ENCODE measurements at places on chromosomes 5 and 9.

- DNase-seq: no peak
These were observed 56.9 kb downstream of the GPR107 start for GRCh38 chr9:130110596-130111021.

- DNase-seq: no peak
These were observed 27.0 kb upstream of the TMOD1 start for GRCh38 chr9:97474372-97474925.

DNA sequence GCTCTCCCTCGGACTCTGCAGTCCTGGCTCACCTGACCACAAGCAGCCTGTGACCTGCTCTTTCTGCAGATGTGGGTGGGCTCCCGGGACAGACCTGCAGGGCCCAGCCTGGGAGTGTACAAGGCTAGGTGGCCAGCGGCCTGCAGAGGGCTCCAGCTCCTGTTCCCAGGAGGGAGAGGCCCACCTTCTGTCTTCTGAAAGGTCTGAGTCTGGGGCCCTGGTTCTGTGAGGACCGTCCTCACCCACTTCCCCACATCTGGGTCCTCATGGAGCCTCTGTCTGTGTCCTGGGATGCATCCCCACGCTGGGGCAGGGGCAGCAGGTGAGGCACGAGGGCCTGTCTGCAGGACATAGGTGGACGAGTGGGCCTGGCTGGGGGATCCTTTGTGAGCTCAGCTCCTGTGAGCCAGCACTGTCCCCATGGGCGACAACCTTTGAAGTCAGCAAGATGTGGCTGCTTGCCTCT lies 43.7 kb downstream of the PHF2 start:
- peak; percentile 57 for DNase-seq

GRCh38 chr9:5188060-5188984 lies 2.9 kb upstream of the INSL6 start:
- no peak for DNase-seq

DNA sequence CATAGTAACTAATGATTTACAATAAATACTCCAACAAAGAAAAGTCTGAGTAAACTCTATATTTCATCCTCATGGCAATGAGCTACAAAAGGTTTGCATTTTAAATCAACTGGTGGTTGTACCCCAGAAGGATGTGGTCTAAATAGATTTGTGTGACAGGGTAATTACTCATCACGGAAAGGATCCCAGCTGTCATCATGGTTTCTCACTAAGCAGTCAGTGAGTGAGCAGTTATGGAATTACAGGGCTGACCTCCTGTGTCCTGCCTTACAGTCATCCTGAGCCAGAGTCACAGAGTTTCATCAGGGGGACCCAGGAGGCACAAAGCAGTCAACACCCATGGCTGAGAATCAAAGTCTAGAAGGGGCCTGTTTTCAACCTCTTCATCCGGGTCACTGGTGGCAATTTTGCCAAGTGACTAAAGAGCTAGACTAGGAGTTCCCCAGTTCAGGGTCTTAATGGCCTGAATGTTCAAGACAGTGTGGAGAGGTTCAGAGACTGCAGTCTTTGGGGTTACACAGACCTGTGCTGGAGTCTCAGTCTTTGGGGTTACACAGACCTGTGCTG lies 210.7 kb upstream of the SLC24A2 start:
- DNase-seq: peak; percentile 52
